Tibial artery (tissue), 4 donors: ENCODE measurements at places on chromosomes 4 and X.

DNA sequence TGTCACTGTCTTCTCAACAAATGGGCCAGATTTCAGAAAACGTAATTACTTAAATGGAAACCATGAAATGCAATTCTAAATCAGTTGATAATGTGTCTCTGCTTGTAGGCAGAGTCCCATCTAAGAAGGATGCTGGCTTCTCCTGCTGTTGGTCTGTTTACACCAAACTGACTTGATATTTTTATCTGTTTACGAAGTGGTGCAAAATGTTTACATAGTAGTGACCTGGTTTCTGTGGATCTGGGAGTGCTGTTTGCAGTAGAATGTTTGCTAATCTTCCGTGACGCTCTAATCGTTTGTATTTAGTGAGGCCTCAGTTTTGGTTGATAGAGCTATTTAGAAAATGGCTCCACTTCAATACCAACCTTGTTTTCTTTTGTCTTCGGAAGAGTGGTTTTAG lies 213.5 kb downstream of the VEGFC start:
- DNase-seq, result no peak

- DNase-seq, result no peak
Observed at GRCh38 chr4:160864253-160864652, 1299.5 kb downstream of the FSTL5 start.

- DNase-seq, result no peak
Observed at GRCh38 chr4:37609626-37610025, 76.5 kb downstream of the RELL1 start.

DNA sequence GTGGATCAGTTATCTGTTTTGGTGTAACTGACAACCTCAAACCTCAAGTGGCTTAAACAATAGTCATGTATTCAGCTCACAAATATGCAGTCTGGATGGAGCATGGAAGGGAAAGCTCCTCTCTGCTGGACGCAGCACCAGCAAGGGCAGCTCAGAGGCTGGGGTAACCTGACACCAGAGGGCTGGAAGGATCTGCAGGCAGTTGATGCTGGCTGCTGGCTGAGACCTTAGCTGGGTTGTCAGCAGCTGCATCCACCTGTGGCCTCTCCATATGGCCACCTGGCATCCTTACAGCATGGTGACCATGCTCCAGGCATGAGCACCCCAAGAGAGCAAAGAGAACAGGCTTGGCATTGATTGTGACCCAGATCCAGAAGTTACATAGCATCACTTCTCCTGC lies 46.7 kb downstream of the ENPP6 start:
- no peak for DNase-seq

- no peak for DNase-seq
Observed at GRCh38 chr4:3496021-3496420, 32.9 kb downstream of the DOK7 start.

DNA sequence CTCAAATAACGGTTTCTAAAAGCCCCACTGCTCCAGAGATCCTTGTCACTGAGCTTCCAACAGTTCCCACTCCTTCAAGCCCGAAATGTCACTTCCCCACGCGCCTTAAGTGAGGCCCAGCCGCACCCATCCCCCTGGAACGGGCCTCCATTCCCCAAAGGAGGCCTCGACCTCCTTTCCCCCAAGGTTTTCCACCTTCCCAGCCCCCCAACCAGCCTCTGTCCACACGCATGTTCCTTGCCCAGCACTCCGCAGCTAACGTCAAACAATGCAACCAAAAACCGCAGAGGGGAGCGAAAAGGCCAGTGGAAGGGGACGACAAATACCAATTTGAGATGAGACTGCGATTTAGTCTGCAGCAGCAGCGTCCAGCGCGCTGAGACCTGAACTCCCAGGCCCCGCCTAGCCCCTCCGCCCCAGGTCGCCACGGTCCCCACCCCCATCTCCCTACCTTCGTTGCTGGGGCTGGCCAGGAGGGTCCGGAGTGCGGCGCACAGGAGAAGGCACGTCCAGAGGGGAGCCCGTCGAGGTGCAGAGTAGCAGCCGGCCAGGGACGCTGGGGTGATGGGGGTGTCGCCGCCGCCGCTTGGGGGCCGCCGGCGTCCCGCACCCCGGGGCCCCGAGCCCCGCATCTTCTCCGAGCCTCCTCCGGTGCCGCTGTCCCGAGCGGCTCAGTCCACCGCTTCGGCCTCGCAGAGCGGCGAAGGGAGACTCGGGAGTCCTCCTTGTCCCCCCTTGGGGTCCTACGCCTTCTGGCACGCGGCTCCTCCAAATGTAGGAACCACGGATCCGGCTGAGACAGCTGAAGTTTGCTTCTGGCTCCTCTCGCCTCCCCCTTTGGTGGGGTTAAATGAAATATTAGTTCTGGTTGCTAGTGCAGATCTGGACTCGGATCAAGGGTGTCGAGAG lies 924 bp downstream of the EPHA5 start:
- DNase-seq, result peak; percentile 60

DNA sequence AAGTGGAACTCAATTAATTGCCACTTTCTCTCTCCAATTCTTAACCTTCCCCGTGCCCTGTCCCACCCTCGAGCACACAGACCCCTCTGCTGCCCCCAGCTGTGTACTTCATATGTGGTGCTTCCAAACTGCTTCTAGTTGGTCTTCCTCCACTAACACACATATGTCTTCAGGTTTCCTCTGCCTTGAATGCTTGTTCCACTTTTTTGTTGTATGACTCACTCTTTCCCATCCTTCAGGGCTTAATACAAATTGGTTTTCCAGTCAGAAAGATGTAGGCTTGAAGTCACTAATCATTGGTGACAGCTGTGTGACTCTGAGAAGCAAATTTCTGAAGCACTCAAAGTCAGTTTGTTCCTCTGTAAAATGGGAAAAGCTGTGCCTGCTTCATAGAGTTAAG lies 30.6 kb downstream of the TRIM2 start:
- DNase-seq, result no peak
